ENCODE measurements at places on chromosomes 3 and 15.

DNA sequence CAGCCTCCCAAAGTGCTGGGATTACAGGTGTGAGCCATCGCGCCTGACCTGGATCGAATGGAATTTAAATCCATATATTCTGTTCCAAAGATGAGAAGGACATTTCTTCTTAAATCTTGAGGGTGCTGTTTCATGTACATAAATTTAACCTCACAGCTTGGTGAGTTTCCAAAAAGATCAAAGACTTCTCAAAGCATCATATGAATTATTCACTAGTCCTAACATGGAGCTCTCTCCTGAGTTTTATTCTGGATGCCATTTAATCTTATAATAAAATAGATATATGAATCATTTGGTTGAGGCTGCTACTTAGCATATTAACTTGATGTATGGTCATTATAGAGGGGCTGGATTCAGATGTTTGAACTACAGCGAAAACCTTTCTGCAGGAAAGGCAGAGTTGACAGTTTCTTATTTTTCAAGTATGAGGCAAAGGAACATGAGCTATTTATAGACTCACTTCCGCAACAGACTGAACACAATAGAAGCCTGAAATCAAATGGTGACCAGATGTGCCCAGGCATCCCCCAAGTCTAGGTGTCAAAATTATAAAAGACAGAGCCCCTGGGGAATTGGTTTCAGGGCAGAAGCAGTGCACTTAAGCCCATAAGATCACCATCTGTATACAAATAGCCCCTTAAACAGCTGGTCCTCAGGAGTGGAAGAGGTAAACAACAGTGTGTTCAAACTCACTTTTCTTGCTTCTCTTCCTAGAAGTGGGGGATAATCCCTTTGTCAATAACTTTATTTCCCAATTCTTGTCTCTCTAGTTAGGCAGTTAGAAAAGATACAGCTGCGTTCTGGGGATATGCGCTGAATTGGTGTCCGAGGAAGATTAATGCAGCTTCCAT is 29.7 kb downstream of the STARD9 start:
- peak; percentile 59 for DNase-seq

GRCh38 chr3:12325586-12326515 is 37.0 kb downstream of the PPARG start:
- no peak for DNase-seq

DNA sequence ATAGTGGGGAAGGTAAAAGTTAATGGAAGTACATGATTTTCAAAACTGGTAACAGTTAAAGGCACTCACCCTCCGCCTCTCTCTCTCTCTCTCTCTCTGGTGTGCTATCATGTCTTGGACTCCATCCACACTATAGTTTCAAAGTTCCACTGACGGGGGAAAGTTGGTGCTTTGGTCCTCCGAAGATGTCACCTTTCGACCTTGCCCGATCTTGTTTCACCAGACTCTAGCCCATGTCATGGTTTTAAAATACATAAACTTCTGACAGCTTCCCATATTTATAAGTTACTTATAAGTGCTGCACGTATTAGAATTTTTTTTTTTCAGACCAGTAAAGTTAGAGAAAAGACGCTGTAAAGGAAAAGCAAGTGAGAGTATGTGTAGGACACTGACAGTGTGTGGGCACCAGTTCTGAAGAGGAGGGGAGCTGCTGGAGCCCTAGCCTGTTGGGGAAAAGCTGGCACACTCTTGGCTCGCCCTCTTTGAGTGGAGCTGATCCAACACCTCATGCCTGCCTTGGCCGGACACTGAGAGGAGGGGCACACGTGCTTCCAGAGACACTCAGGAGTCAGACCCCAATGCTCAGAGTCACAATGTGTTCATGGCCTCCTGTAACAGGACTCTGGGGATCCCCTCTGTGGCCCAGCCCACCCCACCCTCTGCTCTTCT is 200.5 kb upstream of the TPM1 start:
- DNase-seq = no peak

GRCh38 chr3:100954990-100955389 is 38.2 kb downstream of the ABI3BP start:
- DNase-seq = no peak

GRCh38 chr3:127093312-127093711 is 99.6 kb upstream of the PRR23E start:
- no peak for DNase-seq

DNA sequence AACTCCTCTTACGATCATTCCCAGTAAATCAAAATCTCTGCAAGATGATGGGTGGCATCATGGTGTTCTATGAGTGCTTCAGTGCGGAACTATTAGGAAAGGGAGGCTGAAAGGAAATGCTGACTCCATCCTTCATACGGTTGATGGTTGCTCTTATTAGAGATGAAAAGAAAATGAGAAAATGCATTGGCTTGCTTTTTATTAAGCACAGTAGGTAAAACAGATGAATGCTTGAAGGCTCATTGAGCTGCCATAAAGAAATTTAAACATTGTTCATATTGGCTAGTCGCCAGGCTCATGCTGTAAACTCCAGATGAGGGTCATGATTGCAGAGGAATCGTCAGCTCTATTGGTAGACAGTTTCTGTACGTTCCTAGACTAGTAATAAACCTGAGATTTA is 115.8 kb downstream of the EPHA3 start:
- DNase-seq = no peak

DNA sequence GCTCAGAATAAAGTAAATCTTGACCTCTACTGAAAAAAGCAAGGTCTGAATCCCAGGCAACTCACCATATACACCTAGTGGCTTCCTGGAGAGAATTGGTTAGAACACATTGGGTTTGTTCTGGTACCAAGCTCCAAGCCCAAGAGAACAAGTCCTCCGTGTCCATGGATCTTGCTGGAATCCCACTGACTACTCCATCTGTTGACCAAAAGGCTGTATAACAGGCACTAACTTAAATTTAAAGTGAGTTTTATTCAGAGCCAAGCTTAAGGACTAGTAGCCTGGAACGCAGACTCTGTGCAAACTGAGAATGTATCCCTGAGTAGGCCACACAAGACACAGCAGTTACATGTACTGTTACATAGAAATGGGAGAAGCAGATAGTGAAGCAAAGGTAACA is 342.1 kb upstream of the LRRC3B start:
- no peak for DNase-seq

- DNase-seq = no peak
Measured at GRCh38 chr15:69587723-69588426, 135.3 kb downstream of the RPLP1 start.

- DNase-seq = no peak
Measured at GRCh38 chr3:189974359-189974758, 146.3 kb downstream of the P3H2 start.

GRCh38 chr3:85170646-85171045 is 211.9 kb downstream of the CADM2 start:
- DNase-seq = no peak

All from GM12878 (cell line).